Activated CD4-positive, alpha-beta T cell treated with anti-CD3 and anti-CD28 coated beads for 24 hours (primary cell): ENCODE measurements at places on chromosomes 2 and 18.

DNA sequence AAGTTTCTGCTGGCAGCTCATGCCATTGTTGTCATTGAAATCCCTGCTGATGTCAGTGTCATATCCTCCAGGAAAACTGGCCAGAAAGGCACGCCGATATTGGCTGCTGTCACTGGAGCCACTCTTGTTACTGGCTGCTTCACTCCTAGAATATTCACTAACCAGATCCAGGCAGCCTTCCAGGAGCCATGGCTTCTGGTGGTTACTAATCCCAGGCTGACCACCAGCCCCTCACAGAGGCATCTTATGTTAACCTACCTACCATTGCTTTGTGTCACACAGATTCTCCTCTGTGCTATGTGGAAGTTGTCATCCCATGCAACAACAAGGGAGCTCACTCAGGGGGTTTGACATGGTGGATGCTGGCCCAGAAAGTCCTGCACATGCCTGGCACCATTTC, 27.0 kb upstream of the MTX2 start:
- no peak for DNase-seq

DNA sequence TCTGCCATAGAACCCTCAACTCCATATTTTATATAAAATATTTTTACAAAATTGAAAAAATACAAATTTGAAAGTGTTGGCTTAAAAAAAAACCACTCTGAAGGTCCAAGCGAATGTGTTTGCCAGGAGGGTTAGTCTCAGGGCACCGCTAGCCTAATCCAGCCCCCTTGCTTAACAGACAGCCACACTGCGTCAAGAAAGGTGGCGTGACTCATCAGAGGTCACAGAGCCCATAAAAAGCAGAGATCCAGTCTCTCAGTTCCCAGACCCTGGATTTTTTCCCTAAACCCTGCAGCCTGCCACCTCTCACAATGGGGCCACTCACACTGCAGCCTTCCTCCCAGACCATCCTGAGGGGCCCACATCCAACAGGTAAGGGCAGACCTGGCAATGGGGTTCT, 3.9 kb upstream of the TNS1 start:
- no peak for DNase-seq

GRCh38 chr2:2146969-2147900, 183.8 kb downstream of the MYT1L start:
- DNase-seq, result no peak

- DNase-seq, result no peak
Observed at GRCh38 chr18:64380117-64380516, 231.2 kb upstream of the LINC00305 start.

GRCh38 chr2:86048888-86049287, 56.8 kb downstream of the POLR1A start:
- no peak for DNase-seq

DNA sequence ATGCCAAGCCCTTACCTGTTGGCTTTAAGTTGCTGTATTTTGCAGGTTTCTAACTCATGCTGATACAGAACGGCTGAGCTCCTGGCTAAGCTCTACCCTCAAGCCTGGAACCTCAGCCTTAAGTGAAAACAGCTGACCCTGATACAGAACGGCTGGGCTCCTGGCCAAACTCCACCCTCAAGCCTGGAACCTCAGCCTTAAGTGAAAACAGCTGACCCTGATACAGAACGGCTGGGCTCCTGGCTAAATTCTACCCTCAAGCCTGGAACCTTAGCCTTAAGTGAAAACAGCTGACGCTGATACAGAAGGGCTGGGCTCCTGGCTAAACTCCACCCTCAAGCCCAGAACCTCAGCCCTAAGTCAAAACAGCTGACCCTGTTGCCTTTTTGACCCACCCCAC, 17.6 kb upstream of the DNER start:
- DNase-seq, result no peak

DNA sequence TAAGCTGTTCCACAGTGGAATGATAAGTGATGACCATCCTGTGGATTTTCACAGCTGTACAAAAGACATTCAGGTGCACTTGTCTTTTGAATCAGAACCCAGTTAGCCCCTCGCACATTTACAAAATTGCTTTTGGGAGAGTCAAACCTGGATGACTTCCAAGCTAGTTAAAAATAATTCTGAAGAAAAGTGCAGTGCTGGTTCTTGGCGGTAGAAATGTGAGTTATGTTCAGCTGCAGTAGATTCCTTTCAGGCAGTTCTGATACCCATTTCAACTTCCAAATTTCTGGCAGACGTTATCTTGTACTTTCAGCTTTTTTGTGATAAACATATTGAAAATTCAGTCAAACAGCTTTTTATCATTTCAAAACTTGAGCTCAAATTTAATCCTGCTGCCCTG, 324.7 kb downstream of the NRXN1 start:
- DNase-seq, result no peak

GRCh38 chr2:19021100-19021476, 337.3 kb downstream of the OSR1 start:
- no peak for DNase-seq

DNA sequence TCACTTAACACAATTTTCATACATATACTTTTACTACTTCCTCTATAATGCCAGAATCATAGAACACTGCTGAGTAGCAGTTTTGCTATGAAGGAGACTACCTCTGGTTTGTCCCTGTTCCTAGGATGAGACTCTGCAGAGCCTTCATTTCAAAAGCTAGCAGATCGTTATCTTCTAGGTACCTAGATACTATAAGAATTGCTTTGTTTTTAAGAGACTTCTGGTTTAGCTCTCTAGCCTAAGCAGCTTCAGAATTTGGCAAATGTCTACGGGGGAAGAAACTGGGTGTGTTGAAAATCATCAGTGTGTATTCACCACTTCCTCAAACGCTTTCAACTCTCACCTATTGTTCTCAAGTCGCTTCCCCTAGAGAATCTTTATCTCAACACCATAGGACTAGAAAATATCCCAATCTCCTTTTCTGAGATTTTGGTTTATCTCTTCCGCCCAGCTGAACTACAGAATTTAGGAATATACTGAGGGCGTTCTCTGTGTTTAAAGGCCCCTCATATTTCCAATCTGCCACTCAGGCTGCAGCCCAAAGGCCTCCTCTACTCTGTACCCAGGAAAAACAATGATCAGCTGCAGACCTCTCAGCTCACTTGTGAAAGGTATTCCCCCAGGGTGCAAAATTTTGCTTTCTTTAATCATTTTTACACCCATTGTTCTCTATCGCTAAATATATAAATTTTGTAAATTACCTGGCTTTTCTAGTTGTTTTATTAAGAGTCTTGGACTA, 28.7 kb downstream of the SMAD2 start:
- no peak for DNase-seq

GRCh38 chr2:137976274-137976673, 12.0 kb downstream of the HNMT start:
- no peak for DNase-seq

DNA sequence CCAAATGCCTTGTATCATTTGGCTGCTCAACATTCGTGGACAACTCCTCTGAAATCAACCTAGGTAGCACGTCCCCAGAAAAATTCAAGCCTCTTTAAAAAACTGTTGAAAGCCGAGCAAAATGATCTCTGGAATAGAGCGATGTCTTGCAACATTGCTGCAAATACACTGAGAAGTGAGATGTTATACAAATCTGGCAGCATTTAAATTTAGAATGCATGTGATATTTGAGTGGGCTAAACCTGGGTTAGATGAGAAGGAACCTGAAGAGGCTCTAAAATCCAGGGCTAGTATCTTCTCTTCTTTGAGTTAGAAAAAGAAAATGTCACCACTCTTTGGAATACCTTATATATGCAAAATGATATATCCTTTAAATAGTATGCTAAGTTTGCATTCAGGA, 81.5 kb upstream of the ZBTB14 start:
- no peak for DNase-seq

DNA sequence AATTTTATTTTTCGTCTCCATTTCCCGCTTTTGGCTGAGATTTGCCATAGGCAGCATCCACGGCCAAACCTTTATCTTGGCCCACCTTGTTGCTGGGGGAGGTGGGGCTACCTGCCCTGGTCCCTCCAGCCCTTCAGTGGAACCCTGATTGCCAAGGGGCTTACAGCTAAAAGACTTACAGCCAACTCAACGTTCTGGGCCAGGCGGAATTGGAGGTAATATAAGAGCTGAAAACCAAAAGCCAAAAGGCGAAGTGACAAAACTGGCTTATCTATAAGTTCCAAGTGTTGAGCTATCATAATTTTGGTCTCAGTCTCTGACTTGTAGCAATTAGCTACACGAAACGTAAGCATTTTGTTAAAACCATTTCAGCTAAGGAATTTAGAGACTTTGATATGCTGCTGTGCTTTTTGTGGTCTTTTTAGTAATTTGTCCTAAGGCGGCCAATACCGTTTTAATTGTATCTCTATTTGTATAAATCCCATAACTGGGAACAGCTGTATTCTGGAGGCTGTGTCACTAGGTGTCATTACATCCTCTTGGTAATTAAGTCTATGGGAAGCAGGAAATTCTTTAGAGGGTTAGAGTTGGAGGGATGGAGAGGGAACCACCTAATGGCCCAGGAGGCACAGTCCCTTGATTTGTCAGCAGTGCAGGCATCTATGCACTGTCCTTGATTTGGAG, 24.0 kb downstream of the PDCD1 start:
- no peak for DNase-seq

GRCh38 chr2:240840435-240841060, 20.5 kb upstream of the KIF1A start:
- no peak for DNase-seq

DNA sequence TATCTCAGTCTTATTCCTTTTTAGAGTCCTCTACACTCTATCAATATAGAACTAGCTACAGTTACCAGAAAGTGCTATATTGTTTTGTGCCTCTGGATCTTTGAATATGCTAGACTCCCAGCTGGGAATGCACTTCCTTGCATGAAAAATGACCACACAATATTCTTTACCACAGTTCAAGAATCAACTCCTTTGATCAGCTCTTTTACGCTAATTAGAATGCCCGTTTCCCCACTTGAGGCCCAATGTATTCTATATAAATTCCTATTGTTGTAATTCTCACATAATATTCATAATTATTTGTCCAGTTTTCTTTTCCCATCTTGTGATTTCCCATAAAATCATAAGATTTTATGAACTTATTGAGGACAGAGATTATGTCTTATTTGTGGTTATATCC, 142.2 kb downstream of the UBE2E3 start:
- DNase-seq, result no peak

DNA sequence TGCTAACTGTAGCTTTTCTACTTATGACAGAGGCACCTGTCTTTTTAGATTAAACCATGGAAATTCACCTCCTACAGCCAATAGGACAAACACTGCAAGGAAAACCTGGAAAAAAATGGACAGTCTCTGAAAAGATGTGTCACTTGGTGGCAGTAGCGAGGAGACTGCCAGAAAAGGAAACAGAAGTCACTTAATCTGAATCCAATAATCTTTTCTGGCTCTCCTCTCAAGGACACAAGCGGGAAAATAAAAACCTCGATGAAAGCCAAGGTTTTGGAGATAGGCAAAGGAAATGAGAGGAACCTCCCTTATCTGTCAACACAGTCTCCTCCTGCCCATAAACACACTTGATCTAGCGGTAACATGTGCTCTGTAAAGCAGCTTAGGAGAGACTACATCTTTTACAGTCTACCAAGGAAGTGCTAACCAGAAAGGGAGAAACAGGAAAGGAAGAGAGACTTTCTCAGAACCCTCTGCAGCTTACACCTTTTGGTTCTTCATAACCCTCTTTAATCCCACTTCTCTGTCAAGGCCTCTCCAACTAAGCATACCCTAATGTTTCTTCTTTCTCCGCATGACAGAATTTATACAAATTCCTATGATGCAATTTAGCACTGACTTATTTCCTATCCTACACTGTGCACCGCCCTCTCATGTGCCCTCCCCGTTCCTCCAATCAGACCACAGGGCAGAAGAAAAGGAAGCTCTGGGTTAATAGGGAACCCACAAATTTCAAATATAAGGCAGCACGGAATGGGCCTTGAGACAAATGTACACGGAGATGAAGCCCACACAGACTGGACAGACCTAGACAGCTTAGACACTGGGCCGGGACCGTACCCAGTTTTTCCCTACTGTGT, 52.8 kb downstream of the CLASP1 start:
- no peak for DNase-seq

GRCh38 chr18:23131693-23132319, 3.5 kb upstream of the CABLES1 start:
- peak; percentile 58 for DNase-seq

- DNase-seq, result no peak
Observed at GRCh38 chr2:60366135-60366712, 187.2 kb downstream of the BCL11A start.

DNA sequence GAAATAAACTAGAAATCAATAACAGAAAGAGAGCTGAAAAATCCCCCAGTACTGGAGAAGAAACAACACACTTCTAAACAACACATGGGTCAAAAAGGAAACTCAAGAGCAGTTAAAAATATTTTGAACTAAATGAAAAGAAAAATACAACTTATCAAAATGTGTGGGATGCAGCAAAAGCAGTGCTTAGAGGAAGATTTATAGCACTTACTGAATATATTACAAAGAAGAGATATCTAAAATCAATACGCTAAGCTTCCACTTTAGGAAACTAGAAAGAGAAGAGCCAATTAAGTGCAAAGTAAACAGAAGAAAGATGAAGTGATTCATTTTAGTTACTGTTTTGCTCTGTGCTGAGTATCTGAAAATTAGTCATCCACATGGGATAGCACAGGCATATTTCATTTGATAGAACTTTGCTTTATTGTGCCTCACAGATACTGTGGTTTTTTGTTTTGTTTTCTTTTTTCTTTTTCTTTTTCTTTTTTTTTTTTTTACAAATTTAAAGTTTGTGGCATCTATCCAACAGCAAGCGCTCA, 17.0 kb downstream of the TGFA start:
- no peak for DNase-seq

DNA sequence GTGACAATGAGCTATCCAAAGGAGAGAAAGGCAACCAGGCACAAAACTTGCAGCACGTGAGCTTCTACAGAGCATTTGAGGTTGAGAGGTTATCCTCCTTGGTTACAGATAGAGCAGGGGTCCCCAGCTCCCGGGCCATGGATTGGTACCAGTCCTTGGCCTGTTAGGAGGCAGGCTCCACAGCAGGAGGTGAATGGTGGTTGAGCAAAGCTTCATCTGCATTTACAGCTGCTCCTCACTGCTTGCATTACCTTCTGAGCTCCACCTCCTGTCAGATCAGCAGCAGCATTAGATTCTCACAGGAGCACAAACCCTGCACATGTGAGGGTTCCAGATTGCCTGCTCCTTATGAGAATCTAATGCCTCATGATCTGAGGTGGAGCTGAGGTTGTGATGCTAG, 57.8 kb upstream of the ST8SIA3 start:
- no peak for DNase-seq

GRCh38 chr2:193943406-193943960, 1713.5 kb upstream of the SLC39A10 start:
- no peak for DNase-seq

GRCh38 chr2:236239276-236240065, 24.7 kb downstream of the ASB18 start:
- no peak for DNase-seq

- DNase-seq, result peak; percentile 27
Observed at GRCh38 chr2:27051902-27052645, 606 bp downstream of the AGBL5 start.

GRCh38 chr2:123015186-123015585, 1009.9 kb upstream of the CNTNAP5 start:
- no peak for DNase-seq
